ENCODE measurements at places on chromosomes 3 and 15.

DNA sequence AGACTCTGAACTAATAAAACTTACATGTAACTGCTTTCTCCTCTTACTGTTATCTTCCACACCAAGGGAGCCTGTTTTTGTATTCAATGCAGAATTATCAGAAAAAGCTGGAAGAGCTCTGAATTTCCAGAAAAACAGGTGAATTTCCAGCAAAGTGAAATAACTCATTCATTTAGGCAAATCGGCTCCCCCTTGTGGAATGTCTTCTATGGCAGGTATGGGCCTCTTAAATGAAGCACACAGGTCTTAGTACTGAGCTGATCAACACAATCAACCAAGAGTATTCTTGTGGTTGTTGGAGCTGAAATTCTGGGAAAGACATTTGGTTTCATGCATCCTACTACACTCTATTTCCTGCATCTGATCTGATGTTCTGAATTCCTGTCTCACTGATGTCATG lies 31.0 kb upstream of the PTPRG start:
- DNase-seq, result no peak

- peak; percentile 16 for DNase-seq
Measured at GRCh38 chr3:45628746-45629145, 34.2 kb downstream of the LIMD1 start.

- DNase-seq, result no peak
Measured at GRCh38 chr3:37544105-37544504, 317.6 kb upstream of the CTDSPL start.

DNA sequence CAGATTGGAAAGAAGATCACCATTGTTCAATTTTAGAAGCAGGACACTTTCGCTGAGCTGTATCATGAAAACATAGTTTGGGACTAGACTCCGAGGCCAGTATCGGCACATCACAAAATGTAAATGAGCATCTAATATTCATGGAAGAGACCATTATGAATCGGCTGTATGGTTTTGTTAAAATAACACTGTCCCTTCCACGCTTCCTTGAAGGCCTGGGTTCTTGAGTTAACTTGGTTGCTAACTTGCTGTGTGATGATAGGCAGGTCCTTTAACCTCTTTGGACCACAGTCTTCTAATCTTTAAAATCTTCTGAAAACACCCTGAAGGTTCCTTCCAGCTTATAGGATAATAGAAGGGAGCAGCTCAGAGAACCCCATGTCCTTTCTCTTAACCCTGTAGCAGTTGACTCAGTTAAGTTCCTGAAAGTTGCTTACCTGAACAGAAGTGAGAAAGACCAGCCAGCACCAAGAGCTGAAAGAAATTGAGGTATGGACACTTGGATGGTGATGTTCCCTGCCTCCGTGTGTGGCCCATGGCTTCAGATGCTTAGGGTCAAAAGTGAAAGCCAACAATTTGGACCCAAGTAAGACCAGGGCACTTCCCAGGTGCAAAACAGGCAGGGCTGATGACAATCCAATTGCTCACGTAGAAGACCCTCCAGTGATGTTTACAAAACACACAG lies 2.1 kb downstream of the CD80 start:
- no peak for DNase-seq

DNA sequence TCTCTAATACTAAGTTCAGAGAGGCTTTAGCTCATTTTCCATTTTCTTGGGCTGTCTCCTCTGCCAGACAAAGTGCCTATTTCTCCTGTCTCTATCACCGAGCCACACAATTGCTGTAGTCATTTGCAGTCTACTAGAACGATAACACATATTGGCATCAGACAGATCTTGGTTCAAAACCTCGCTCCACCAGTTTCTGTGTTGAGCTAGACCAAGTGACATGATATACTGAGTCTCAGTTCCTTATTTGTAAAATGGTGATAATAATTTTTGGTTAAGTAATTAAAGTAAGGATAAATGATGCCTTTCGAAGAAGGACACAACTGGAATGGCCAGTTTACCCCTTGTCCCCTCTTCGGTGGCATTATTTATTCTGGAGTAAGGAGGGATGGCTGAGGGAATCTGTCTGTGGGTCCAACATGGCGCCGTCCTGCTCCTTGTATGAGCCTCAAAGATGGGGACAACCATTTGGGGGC lies 398 bp upstream of the RAB7A start:
- DNase-seq, result no peak

GRCh38 chr3:8070011-8070410 lies 431.6 kb upstream of the LMCD1 start:
- no peak for DNase-seq

DNA sequence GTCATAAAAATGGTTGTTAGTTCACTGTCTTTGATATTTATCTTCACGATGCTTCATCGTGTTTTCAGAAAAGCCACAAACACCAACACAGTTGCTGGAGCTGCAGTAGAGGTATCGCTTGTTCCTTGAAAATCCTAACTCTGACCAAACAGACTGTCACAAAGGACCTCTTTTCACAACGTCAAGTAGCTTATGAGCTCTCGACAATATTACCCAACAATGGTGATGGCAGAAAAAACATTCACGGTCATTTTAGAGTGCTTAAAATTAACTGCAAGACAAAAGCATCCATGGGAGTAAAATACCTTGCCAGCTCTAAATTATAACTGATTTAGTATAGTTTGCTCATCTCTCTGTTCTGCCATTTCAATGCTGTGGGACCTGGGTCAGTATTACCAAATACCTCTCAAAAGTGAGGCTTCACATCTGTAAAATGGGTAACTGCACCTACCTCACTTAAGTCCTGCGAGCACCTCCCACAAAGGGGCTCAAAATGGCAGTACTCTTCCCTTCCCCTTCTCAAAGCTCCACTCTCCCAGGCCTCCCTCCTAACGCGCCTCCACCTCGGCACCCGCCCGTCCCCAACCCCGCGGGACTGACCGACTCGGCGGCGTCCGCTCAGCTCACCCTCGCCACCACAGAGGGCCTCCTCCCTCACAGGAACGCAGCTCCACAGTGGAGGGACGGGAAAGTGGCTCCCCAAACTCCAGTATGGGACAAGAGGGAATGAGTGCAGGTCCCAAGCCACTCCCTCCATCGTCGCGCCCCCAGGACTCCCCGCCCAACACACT lies 546 bp downstream of the TRIM59 start:
- DNase-seq, result peak; percentile 77

GRCh38 chr15:33200444-33200843 lies 5.9 kb upstream of the FMN1 start:
- DNase-seq, result no peak

DNA sequence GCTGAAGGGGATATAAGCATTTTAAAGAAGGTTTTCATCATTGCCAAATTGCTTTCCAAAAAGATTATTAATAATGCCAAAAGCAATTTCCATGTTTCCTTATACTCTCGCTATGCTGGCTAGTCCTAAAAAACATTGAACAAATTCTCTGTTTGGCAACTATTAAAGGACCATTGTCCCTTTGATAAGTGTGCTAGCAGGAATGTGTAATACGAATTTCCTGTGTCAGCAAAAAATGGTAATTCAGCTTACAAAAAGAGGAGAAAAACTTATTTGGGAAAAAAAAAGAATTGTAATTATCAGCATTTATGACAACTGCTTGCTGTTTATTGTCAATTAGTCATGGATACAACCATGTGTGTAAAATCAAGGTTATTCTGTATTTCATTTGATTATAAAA lies 138.6 kb downstream of the TBL1XR1 start:
- DNase-seq, result no peak

All from coronary artery (tissue), 2 donors.